NCI-H524 treated with DMSO at 0.1 percent for 48 hours (cell line): ENCODE measurements at places on chromosomes 2 and 18.
A peak's percentile ranks its signal among the peaks of the same experiment; 100 is the strongest.

DNA sequence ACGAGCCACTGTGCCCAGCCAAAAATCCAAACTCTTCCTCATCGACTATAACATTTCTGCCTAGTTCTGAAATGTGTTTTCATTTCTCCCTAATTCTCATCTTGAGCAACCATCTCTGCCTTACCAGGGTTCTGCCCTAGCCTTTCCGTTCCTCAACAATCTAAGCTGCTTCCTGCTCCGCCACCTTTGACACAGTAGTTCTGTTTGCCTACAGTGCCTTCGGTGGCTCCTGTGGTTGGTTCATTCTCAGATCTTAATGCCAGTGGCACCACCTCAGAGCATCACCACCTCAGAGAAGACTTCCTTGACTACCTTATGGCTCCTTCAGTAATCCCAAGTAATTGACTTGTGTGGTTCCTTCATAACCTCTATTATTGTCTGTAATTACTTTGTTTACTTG, 3.8 kb downstream of the SOCS6 start:
- DNase-seq = no peak

- no peak for DNase-seq
These were observed 282.0 kb downstream of the DPP10 start for GRCh38 chr2:114724454-114724853.

DNA sequence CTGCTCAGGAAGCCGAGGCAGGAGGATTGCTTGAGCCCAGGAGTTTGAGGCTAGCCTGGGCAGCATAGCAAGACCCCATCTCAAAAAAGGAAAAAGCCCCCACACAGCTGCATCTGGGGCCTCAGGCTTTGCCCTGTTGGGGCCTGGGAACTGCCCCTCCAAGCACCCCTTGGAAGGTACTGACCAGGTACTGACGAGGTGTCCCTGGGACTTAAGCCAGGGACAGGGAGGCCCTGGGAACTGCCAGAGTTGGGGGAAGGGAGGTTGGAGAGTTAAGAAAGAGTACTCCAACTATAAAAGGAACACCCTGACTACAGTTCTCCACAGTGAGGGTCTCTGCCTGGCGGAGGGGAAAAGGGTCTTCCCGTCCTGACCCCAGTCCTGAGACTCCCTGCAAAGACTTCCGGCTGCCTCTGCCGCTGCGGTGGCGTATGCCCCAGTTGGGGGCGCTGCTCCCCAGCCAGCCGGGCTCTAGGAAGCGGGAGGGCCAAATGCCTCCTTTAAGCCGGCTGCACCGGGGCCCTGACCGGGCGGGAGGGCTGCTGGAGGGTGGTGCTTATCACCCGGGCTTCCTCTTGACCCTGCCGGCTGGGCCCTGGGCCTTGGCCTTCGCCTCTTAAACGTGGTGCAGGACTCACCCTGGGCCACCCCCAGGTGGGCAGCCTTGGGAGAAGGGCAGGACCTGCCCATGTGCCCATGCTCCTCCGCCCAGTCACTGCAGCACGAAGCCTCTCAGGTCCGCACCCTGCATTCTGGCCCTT, 12.8 kb downstream of the SLC30A3 start:
- no peak for DNase-seq

DNA sequence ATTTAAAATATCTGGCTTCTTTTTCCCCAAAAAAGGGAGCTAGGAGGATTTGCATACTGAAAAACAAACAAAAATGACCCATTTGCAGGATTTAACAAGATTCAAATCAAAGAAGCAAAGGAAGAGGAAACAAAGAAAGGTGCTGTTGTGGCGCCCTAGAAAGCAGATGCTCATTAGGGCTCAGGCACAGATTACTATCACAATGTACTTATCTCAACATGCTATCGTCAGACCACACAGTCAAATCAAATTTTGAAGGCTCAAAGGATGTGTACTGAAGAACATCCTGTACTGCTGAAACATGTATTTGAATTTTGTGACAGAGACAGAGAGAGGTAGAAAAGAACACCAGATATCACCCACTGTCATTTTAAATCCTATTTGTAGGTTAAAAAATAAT, 10.9 kb downstream of the RBMS1 start:
- DNase-seq = peak; percentile 31

GRCh38 chr2:126652323-126652891, 3.6 kb upstream of the GYPC start:
- no peak for DNase-seq

DNA sequence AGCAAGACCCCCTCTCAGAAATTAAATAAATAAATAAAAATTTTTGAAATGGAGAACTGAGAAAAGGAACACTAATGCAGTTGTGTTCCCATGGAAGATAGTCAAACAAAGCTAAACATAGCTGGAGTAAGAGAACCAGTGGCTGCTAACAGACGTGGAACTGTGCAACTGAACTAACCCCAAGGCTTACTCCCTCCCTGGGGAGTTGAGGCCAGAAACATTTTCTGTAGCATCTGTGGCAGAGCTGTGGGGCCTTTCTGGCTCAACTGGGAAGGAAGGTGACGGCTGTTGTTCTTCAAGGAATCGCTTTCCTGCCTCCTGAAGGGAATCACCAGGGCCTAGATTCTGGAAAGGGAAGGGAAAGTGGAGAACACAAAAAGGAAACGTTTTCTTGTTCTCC, 53.9 kb upstream of the B3GNT2 start:
- DNase-seq = no peak

- no peak for DNase-seq
These were observed 120.5 kb upstream of the HS6ST1 start for GRCh38 chr2:128439031-128439790.

- DNase-seq = no peak
These were observed 143.6 kb downstream of the SPHKAP start for GRCh38 chr2:228037915-228038314.

DNA sequence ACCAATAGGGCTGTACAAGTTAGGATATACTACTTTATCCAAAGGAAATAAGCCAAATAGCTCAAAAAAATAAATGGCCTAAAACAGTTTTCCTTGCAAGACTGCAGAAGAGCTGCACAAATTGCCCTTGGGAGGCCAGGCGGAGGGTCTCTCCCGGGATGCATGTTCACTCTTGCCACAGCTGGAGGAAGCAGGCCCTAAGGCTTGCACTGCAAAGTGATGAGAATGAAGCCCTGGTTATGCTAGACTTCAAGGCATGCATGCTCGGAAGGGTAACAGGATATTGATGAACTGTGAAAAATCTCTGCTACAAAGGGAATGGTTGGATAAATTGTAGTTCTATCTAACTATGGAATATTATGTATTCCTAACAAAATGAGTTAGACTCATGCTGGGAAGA, 27.5 kb upstream of the LDLRAD4 start:
- DNase-seq = no peak

- no peak for DNase-seq
These were observed 145.4 kb downstream of the LPIN1 start for GRCh38 chr2:11891671-11892440.

- no peak for DNase-seq
These were observed 4.8 kb downstream of the OTX1 start for GRCh38 chr2:63055226-63056106.

GRCh38 chr18:27616324-27616723, 431.2 kb upstream of the CHST9 start:
- DNase-seq = no peak

GRCh38 chr2:133303150-133303549, 265.1 kb downstream of the NCKAP5 start:
- no peak for DNase-seq

- DNase-seq = no peak
These were observed 30.4 kb downstream of the RBMS1 start for GRCh38 chr2:160463245-160463644.

GRCh38 chr2:219486380-219486959, 12.2 kb upstream of the GMPPA start:
- DNase-seq = no peak

DNA sequence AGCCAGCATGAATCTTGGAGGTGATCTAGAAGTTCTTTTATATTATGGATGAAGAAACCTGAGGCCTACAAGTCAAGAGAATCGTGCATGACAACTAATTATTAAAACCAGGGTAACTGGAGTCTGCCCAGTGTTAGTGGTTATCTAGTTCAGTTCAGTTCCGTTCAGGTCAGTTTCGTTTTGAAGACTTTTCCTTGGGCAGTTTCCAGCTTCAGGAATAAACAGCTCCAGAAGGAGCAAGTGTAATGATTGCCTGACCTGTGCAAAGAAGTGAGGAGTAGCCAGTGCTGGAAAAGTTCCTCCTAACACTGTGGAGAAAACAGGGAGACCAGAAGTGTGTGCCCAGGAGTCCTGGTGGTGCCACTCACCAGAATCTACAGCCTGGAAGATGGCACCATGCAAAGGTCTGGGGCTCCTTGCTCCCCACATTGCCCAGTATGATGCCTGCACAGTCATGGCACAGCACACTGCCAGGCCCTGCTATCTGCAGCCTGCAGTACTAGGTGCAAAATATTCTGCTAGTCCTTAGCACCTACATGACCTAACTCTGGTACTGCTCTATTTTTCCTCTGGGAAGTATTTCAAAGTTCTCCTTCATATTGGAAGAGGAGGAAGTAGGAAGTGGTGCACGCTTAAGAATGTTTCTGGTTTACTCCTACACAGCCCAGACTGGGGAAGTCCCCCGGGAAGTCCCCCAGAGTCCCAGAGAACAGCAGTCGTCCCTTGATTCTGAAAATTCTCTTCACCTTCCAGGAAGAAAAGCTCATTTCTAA, 65.8 kb downstream of the SUMO1 start:
- DNase-seq = no peak

DNA sequence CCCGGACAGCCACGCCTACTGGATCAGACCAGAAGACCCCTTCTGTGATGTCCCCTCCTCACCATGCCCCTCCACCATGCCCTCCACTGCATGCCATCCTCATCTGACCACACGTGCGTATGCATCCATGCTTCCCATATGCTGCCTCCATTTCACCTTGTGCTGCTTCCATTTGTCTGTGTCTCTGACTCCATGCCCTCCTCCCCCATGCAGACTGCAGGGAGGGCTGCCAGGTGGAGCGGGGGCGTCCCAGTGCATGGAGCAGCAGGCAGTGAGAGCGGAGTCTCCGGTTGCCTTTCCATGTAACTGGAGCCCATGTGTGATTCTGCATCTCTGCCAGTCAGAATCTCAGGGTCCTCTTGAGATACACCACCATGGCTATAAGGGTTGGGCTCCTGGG, 52.6 kb downstream of the COA5 start:
- no peak for DNase-seq

DNA sequence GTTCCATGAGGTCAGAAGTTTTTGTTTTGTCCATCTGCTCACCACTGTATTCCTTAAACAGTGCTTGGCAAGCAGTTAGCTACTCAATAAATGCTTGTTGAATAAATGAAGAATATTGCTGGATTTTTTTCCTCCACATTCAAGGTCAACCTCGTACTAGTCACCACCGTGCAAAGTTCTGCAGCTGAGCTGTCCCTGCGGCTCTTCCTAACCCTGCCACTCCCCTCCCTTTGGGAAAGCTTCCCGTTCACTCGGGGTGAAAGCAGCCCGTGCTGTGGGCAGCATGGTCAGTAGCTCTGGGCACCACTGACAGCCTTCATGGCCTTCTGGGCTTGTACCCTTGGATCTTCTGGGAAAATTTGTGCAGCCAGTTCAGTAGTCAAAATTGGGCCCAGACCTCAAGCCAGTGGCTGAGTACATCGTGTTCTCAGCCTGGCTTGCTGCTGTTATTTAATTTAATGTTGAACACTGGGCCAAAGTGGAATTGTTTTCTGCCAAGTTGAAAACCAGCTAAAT, 469.3 kb upstream of the RAB12 start:
- no peak for DNase-seq

GRCh38 chr2:60413814-60414168, 139.7 kb downstream of the BCL11A start:
- no peak for DNase-seq

DNA sequence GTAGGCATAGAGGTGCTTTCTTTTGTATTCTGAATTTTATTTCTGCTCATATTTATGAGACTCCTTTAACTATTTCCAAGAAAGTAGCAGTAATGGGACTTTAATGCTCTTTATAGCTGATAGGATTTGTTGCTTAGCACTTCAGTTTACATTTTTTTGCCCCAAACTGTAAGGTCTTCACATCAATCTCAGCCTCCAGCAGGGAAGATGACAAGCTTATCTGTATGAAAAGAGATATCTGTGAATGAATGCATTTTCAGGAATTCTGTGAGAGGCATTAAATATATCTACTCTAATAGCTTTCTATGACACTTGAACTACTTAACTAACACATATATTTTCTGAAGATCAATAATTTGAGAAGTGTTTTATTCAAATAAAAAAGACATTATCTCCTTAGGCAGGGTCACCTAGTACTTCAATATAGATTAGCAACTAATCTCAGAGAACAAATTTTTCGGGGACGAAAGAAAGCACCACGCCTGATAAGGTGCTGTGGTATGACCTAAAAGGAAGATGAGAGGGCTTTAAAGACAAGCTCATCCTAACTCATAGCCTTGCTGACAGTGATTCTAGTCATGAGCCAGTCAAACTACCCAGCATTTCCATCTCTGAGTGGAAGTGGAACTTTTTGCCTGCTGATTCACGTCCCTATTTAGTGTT, 766.1 kb upstream of the CNTNAP5 start:
- no peak for DNase-seq

- DNase-seq = peak; percentile 49
These were observed 369.9 kb downstream of the LPIN1 start for GRCh38 chr2:12116228-12116750.

GRCh38 chr2:233481368-233482142, 85.0 kb downstream of the USP40 start:
- DNase-seq = no peak

DNA sequence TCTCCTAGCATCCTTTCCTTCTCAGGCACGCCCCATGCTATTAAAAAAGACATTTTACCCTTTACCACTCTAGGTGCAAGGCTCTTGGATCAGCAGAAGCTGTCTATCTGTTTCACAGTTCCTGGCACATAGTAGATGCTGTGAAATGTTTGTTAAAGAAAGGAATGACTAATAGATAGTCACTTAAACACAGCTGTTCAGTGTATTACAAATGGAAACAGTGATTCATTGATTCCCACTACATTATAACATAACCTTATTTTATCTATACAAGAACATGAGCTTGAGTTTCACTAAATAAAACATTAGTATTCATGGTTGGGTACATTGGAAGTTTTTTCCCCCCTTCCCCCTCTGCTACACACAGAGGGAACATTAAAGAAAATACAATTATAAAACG, 142.1 kb downstream of the ASXL3 start:
- DNase-seq = no peak

- no peak for DNase-seq
These were observed 30.6 kb downstream of the TMEM131 start for GRCh38 chr2:97965116-97965515.

GRCh38 chr18:63681449-63682340, 20.0 kb upstream of the SERPINB3 start:
- no peak for DNase-seq

GRCh38 chr2:176484838-176485237, 215.6 kb downstream of the MTX2 start:
- no peak for DNase-seq

GRCh38 chr2:172462849-172463381, 35.5 kb downstream of the ITGA6 start:
- DNase-seq = no peak

GRCh38 chr18:71398531-71398930, 1109.7 kb downstream of the SOCS6 start:
- DNase-seq = no peak

DNA sequence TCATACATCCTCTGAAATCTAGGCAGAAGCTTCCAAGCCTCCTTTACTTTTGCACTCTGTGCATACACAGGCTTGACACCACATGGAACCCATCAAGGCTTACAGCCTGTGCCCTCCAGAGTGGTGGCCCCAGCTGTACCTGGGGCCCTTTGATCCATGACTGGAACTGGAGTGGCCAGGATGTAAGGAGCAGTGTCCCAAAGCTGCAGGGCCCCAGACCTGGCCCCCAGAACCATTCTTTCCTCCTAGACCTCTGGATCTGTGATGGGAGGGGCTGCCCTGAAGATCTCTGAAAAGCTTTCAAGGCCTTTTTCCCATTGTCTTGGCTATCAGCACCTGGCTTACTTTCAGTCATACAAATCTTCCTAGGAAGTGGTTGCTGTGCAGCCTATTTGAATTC, 63.1 kb upstream of the NOL4 start:
- DNase-seq = no peak
